ENCODE measurements at places on chromosomes 7 and 10. TPM values are rescaled to one million over a fixed set of nuclear protein-coding genes. Genes with fewer than 3 reads are reported as not detected.

The TMEM273 gene
- 16.2 TPM for total RNA-seq

The TRIM50 gene
- not detected for total RNA-seq

The HOXA11 gene
- total RNA-seq: not detected

The RHOBTB1 gene
- total RNA-seq: not detected

The PON3 gene
- not detected for total RNA-seq

The GPNMB gene
- total RNA-seq: 0.83 TPM

The GJD4 gene
- not detected for total RNA-seq

The C10orf53 gene
- not detected for total RNA-seq

The MNX1 gene
- total RNA-seq: not detected

- DNase-seq: no peak
Observed at GRCh38 chr10:116866987-116867595, 17.8 kb downstream of the ENO4 start.

- no peak for DNase-seq
Observed at GRCh38 chr10:73205890-73206289, 38.0 kb downstream of the FAM149B1 start.

- DNase-seq: no peak
Observed at GRCh38 chr10:29240986-29241660, 47.7 kb upstream of the LYZL1 start.

DNA sequence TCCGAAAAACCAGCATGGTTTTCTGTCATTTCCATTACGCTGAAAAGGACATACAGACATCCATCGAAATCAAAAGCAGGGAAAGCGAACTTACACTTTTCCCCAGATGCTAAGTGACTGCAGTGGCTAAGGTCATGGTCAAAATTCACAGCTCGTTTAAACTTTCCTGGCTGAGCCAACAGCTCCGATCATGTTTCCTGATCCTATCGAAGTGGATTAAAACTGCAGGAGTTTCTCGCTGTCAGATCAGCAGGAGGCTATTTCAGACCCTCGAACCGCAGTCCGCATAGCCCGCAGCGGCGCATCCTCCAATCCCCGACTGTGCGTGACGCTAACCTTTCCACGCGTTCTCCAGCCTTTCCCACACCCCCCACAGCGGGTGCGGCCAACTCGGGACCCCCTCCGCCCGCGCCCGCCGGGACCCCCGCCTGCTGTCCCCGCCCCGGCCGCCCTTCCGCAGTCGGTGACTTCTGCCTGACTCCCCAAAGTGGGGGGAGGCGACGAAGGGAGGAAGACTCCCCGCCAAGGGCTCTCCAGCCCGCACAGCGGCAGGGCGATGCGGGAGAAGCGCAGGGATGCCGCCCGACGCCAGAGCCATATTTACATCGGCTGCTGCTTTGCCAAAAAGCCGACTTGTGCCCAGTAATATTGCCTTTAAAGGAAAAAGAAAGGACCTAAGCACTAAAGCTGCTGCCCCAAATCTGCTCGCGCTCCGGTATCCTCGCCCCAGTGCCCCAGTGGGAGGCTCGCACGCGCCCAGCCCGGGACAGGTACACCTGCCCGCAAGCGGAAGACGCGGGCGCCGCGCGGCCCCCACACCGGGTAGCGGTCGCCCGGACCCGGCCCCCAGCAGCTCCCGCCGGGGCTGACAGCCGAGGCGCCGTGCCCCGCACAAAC lies 1.2 kb downstream of the PIP4K2A start:
- peak; percentile 31 for DNase-seq

GRCh38 chr7:14389595-14389994 lies 400.1 kb upstream of the ETV1 start:
- DNase-seq: no peak

DNA sequence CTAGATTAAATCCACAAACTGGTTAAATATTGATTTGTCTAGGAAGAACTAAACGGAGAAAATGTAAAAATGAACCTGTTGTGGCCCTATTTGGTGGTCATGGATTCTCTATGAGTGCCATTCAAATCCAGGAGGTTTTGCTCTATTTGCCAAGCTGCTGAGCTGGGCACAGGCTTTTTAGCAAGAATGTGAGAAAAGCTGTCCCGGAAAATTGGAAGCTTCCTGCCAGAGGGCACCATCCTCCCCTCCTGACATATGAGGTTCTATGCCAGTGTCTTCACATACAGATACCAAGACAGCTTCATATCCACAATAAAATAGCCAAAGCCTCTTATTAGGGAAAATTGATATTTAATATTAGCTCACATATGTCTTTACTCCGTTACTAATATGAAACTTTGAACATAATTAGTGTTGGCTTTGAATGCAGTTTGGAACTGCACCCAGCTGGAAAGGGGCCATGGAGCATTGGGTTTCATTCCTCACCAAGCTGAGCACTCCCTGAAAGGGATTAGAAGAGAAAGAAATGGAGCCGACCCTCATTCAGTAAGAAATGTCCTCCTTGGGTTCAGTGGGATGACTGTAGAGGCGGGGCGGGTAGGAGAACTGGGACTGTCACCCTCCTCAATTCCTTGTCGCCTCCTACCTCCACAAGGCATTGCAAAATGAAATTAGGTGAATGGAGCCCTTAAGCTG lies 47.8 kb downstream of the NRCAM start:
- no peak for DNase-seq

GRCh38 chr7:150957133-150958020 lies 20.7 kb downstream of the KCNH2 start:
- DNase-seq: no peak

- no peak for DNase-seq
Observed at GRCh38 chr7:6398943-6399342, 48.8 kb downstream of the DAGLB start.

- DNase-seq: no peak
Observed at GRCh38 chr10:78634835-78635234, 433.9 kb upstream of the ZMIZ1 start.

DNA sequence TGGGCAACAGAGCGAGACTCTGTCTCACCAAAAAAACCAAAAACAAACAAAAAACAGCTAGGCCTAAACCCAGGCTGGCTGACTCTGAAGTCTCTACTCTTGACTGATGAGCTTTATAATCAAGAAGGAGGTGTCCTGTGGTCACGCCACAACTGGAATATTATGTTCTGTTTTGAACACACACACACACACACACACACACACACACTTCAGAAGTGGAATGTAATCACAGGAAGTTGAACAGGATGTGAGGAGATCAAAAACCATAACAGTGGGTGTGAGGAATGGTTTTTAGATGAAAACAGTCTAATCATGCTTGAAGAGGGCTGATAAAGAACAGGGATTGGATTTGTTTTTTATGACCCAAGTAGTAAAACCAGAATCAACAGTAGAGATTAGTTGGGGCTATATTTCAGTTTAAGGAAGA lies 51.1 kb upstream of the IL6 start:
- DNase-seq: peak; percentile 54

All from activated T-helper 1 cell treated with anti-CD3 and anti-CD28 coated beads, Interleukin-12 subunit alpha, Interleukin-12 subunit beta, Interleukin-2, Interleukin-4 antibody, amounts not matched to agents 30 ng/mL and 10 ng/mL and 1 ng/mL, durations not matched to agents 14 hours and 24 hours and 36 hours (primary cell).